ENCODE measurements at places on chromosomes 1 and 21. TPM values are rescaled to one million over a fixed set of nuclear protein-coding genes. Genes with fewer than 3 reads are reported as not detected.

The OR2L8 gene
- 0.31 TPM for total RNA-seq

The CLCNKA gene
- not detected for total RNA-seq

The BTBD19 gene
- total RNA-seq, result 8.7 TPM

The CRYAA gene
- total RNA-seq, result not detected

Measured in mononuclear cell (primary cell).